ENCODE measurements at places on chromosomes 4 and X.

- no peaks in the 10 kb centered on the region for H3K4me1 ChIP-seq
- no peak overlapping the region for H3K4me3 ChIP-seq
- no peak for DNase-seq
- H3K27me3 ChIP-seq: no peaks in the 10 kb centered on the region
- no peak overlapping the region for H3K27ac ChIP-seq
These were observed 39.6 kb upstream of the SRPX start for GRCh38 chrX:38260231-38260630.

DNA sequence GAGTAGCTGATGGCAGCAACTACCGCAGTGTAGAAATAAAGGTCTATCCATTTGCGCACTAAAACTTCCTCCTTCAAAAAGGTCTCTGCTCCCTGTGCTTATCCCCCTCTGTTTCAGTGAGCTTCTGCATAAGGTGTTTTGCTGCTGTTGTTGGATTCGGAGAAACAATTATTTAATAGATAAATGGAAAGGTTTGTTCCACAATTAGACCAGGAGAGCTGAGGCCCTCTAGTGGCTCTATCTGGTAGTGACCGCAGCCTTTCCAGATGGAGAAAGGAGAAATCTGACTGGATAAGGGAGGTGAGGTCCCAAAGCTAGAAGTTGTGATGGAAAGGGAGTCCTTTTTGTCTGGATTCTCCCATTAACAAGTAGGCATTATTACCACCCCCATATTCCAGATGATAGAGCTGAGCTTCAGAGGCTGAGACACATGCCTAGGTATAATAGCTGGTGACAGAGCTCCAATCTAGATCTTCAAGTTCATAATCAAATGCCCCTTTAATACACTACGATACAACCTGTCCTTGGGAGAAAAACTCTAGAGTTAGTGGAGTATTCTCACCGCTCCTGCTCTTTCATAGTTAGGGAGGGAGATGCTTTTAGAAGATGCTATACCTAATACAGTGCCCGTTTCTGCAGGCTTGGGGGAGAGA, 5.1 kb upstream of the GABRQ start:
- H3K36me3 ChIP-seq: no peaks in the 10 kb centered on the region
- no peak for DNase-seq
- peaks cover 8% of the 10 kb centered on the region for H3K27me3 ChIP-seq
- H3K4me1 ChIP-seq: no peaks in the 10 kb centered on the region
- H3K4me3 ChIP-seq: no peak overlapping the region

DNA sequence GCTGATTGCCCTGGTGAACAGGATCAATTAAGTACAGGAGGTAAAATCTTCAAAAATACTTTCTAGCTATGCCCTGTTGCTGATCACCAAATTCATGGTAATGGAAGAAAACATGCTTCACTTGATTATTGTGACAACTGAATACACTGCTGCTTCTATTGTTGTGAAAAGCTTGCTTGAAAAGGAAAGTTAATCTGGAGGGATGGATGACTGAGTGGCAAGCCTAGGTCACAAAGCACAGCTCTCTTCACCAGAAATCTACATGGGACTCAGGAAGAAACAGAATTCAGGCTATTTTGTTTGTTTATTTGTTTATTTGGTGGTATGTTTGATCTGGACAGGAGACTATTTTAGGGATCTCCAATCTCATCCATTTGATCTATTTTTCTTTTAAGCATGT, 182.0 kb downstream of the MGST2 start:
- no peak overlapping the region for H3K4me3 ChIP-seq
- H3K4me1 ChIP-seq: no peaks in the 10 kb centered on the region
- H3K36me3 ChIP-seq: no peaks in the 10 kb centered on the region
- no peaks in the 10 kb centered on the region for H3K27me3 ChIP-seq
- no peak for DNase-seq

DNA sequence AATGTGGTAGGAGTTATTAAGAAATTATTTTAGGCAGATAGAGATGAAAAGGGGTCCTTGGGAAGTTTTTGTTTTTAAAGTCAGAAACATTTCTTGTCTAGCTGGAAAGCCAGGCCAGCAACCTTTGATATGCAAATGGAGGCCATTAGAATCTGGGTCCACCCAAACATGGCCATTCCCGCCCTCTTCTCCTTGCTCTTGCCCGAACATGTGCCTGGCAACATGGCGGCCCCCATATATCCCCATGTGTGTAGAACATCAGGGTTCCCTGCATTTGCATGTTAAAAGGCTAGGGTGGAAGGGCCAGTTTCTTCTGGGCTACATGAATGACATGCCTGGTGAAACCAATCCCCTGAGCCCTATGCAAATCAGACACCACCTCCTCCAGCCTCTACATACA, 80.7 kb upstream of the PLAC8 start:
- no peaks in the 10 kb centered on the region for H3K36me3 ChIP-seq
- no peaks in the 10 kb centered on the region for H3K4me1 ChIP-seq
- no peaks in the 10 kb centered on the region for H3K27me3 ChIP-seq
- no peak overlapping the region for H3K27ac ChIP-seq
- DNase-seq: no peak
